ENCODE measurements at places on chromosomes 13 and 19. TPM values are rescaled to one million over a fixed set of nuclear protein-coding genes. Genes with fewer than 3 reads are reported as not detected.

INSL3 gene
- total RNA-seq = not detected

- no peak for DNase-seq
These were observed 1230.7 kb downstream of the PCDH9 start for GRCh38 chr13:65999411-65999810.

FLT1 gene
- 34.2 TPM for total RNA-seq

GRCh38 chr13:106997696-106998095 is 429.8 kb upstream of the ARGLU1 start:
- DNase-seq = no peak

GRCh38 chr13:110698689-110699088 is 7.2 kb downstream of the CARS2 start:
- no peak for DNase-seq

SCAMP4 gene
- total RNA-seq = 63.4 TPM

ZNF729 gene
- total RNA-seq = not detected

DNA sequence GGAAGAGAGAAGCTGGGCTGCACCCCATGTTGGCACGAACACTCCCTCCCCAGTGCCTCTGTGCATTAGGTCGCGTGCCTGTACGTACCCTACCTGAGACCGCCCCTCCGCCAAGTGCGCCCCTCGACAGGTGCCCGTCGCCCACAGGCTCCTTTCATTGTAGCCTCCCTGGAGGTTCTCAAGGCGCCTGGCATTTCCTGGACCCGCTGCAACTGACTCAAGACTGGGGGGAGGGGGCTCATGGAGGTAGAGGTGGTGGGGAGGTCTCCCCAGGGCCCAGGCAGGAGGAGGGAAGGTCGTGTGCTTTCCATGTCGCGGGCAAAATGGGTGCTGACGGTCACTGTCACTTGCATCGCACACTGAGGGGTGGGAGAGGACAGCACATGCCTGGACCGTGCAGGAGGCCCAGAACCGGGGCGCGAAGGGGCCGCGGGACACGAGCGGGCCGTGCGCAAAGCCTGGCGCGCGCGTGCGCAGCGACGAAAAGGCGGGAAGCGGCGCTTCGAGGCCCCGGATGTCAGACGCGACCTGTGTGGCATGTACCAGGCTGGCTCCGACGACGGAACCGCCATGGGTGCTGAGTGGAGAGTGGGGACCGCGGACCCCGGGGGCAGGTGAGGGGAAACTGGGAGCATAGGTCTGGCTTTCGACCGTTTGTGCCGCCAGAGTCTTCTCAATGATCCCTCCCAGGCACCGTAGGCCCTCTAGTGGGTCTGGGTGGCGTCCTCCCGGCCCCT is 16.5 kb downstream of the NFIX start:
- DNase-seq = no peak

GRCh38 chr19:771332-771785 is 20.4 kb downstream of the MISP start:
- DNase-seq = no peak

DNA sequence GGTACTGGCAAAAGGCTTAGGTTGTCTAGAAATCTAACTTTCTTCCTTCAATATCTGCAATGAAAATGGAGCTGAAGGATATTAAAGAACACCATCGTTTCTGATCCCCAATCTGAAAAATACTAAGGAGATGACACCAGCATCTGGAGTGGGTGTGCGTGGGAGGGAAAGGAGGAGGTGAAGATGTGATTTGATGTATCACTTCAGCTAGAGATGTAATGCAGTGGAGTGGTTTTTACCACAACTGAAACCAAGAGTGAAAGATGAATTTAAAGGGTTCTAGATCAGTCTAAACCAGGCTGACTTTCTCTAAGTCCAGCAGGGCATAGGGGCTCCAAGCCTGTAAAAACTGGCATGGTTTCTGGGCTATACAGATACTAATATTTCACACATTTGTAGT is 148.4 kb downstream of the AKAP11 start:
- no peak for DNase-seq

RHPN2 gene
- total RNA-seq = 0.75 TPM

DNA sequence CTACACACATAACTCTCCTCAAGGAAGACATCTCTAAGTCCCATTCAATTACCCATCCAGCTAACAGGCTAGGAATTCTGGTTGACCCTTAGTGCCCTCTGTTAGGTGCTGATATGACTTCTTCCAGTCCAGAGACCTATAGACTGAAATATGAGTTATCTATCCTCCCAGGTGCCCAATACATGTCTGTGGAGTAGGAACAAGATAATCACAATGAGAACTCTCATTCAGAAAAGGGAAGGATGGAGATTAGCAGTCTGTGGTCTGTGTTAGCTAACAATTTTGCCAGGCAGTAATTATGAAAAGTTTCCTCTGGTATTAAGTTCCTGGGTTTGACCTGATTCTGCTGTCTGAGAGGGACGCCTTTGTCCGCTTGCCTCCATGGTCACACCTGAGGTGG is 44.2 kb upstream of the SLAIN1 start:
- DNase-seq = no peak

CGB3 gene
- not detected for total RNA-seq

GRCh38 chr13:49220036-49220855 is at the start of gene MLNR:
Gene MLNR, plus strand, starts transcription at chr13:49220338. Its CDS starts 0 bp downstream, at chr13:49220338.
- DNase-seq = no peak

DNA sequence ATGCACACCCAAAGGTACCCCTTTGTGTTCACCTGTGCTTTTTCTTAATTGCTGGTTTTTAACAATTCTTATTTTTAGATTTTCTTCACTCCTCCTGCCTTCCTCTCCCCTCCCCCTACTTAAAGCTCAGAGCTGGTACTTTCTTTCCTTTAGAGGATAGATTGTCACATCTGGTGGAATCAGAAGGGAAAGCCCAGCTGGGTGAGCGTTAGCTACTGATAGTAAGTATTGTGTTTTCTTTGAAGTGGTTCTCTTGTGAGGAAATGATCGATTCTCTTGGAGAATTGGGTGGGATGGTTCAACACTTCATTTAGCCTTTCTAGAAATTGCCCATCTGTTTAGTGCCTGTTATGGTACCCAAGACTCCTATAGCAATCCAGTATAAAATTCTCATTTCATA is 84.8 kb downstream of the FLT1 start:
- no peak for DNase-seq

DNA sequence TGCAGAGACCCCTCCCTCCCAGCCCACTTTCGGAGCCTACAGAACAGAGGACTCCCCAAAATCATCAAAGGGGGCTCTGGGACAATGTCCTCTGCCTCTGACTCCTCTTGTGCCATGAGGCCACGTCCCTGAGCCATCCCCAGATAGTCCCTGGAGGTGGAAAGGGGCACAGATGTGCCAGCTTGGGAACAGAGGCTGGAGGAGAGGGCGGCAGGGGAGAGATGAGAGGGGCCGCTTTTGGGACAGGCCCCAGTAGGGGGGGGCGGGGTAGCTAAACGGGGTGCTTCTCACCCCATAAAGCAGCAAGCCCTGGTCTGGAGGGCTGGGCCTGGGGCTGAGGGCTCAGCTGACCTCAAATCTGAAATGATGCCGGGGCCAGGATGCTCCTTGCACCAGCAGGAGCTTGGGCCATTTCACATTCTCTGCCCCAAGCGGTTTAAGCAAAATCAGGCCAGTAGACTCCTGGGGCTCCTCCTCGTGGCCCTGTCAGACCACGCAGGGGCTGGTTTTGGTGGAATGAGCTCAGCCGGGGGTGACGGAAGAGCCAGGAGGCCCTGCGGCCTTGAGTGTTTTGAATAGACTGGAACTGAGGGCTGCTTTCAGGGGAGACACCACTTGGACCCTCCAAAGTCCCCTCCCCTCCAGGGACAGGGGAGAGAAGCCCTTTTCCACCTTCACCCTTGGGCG is 27.1 kb downstream of the ONECUT3 start:
- no peak for DNase-seq

HIPK4 gene
- total RNA-seq = under 0.01 TPM

GRCh38 chr13:75870397-75870903 is 234.3 kb downstream of the LMO7 start:
- no peak for DNase-seq

RAB3D gene
- total RNA-seq = 15.1 TPM

DNA sequence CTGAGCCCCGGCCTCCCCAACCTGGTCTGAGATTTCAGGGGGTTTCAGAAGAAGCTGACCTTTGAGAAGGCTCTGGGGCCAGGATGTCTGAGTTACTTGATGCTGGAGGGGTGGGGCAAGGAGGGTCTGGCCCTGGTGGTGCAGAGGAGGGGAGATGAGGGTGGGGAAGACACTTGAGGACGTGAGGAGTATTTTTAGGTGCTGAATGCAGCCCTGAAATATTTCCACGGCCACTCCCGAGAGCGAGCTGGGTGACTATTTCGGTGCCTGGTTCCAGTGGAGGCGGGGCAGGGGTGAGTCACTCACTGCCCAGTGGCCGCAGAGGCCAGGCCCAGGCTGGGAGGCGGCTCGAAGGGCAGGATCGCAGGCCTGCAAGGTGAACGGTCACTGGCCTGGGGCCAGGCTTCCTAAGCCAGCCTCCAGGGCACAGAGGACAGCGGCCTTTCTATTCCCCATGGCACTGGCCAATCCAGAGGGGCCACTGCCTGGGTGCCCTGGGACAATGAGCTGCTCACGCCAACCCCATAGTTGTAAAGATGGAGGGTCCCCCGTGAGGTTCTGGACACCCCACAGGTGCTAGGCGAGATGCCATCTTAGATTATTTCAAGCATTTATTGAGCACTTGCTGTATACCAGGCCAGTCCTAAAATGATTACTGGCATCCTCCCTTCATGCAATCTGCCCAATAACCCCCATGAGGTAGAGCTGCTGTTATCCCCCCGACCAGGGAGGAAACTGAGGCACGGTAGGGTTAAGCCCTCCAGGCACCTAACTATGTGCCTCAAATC is 19.7 kb upstream of the JUND start:
- DNase-seq = no peak

BLOC1S3 gene
- 21.9 TPM for total RNA-seq

GRCh38 chr19:10838377-10838776 is 2.4 kb upstream of the TMED1 start:
- no peak for DNase-seq

DNA sequence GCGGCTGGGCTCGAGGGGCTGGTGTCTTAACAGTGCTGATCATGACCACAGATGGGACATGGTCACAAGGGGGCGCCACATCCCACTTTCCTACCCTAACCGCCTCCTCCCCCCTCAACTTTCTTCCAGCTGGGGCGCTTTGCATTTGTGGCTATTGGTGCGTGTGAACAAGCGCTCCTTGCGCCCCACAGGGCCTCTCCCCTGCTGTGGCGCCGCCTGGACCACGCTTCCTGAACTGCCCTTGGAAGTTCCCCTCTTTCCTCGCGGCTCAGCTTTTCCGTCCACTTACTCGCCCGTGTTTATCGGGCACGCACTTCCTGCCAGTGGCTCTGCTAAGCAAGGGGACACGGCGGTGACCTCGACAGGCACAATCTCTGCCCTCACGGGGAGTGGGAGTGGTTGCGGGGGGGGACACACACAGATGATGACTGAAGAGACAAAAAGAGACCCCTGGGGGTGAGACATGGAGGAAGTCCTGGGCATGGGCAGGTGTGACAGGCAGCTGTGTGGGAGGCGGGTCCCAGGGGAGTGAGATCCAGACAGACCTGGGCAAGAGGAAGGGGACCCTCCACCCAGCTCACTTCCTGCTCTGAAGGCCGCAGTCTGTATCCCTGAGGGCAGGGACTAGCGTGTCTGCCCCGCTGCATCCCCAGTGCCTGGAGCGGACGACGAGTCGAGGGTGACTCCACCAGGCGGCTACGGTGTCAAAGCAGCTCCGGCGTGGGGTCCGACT is 40.3 kb downstream of the ZNF787 start:
- peak; percentile 95 for DNase-seq

ZNF99 gene
- 0.29 TPM for total RNA-seq

- peak; percentile 77 for DNase-seq
These were observed 90.8 kb downstream of the TSHZ3 start for GRCh38 chr19:31258211-31259052.

DNA sequence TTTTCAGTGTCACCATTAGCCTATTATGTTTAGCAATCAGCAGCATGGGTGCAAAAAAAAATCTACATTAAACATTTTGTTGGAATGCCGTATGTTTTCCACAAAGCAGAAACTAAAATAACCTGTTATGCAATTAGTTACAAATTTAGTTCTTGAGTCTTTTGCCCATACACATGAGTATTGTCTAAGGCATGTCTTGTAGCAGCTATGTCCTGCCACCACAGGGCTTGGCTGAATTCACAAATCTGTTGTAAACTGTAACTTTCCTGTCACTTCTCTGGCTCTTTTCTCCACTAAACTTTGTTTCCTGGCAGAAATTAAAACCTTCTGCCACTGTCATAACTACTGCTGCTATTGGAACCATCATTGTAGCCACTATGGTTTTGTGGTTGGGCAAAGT is 277.9 kb upstream of the SPRY2 start:
- no peak for DNase-seq

DNA sequence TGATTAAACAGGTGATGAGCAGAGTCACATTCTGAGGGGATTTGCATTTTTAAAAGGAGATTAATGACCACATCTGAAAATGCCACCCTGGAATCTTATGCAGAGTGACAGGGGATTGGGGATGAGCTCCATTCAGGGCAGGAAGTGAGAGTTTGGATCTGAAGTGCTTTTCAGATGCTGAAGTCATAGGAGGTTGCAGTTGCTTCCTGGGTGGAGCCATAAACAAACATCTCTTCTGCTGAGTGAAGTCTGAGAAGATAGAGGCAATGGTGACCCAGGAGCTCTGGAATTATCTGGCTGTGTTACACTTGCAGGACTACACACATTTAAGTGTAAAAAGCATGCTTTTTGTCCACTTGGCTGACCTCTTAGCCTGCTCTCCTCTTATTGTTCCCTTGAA is 51.4 kb upstream of the PSG8 start:
- DNase-seq = no peak

- no peak for DNase-seq
These were observed 36.9 kb upstream of the GGACT start for GRCh38 chr13:100625447-100625846.

DNA sequence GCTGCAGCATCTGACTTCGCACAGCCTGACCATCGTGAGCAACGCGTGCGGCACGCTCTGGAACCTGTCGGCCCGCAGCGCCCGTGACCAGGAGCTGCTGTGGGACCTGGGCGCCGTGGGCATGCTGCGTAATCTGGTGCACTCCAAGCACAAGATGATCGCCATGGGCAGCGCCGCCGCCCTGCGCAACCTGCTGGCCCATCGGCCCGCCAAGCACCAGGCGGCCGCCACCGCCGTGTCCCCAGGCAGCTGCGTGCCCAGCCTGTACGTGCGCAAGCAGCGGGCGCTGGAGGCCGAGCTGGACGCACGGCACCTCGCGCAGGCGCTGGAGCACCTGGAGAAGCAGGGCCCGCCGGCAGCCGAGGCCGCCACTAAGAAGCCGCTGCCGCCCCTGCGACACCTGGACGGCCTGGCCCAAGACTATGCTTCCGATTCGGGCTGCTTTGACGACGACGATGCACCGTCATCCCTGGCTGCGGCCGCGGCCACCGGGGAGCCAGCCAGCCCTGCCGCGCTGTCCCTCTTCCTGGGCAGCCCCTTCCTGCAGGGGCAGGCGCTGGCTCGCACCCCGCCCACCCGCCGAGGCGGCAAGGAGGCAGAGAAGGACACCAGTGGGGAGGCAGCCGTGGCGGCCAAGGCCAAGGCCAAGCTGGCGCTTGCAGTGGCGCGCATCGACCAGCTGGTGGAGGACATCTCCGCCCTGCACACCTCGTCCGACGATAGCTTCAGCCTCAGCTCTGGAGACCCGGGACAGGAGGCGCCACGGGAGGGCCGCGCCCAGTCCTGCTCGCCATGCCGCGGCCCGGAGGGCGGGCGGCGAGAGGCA is 13.6 kb downstream of the C19orf25 start:
- DNase-seq = no peak
